Activated CD8-positive, alpha-beta memory T cell treated with anti-CD3 and anti-CD28 coated beads for 1 hour (primary cell): ENCODE measurements at places on chromosomes 2 and 18.
A peak's percentile ranks its signal among the peaks of the same experiment; 100 is the strongest.

- DNase-seq: no peak
Measured at GRCh38 chr18:12046751-12047335, 46.8 kb upstream of the ANKRD62 start.

- DNase-seq: no peak
Measured at GRCh38 chr18:23929362-23929930, 85.1 kb upstream of the TTC39C start.

- DNase-seq: no peak
Measured at GRCh38 chr18:27121108-27121507, 64.0 kb downstream of the CHST9 start.

GRCh38 chr2:118918017-118918416, 24.0 kb upstream of the MARCO start:
- no peak for DNase-seq

DNA sequence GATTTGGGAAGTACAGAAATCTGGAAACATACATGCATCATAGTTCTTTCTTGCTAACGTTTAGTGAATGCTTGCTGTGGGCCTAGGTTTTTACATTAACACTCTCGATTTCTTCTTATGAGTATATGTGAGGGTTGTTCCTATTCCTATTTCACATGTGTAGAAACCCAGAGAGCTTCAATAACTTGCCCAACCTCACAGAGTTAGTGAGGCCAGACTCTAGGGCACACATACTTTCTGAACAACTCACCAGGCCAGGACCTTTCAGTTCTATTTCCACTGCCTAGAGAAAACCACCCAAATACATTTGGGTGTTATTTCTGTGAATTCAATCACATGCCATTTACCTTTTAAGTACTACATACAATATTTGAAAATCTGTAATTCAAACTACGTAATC, 8.2 kb upstream of the KCTD1 start:
- no peak for DNase-seq

DNA sequence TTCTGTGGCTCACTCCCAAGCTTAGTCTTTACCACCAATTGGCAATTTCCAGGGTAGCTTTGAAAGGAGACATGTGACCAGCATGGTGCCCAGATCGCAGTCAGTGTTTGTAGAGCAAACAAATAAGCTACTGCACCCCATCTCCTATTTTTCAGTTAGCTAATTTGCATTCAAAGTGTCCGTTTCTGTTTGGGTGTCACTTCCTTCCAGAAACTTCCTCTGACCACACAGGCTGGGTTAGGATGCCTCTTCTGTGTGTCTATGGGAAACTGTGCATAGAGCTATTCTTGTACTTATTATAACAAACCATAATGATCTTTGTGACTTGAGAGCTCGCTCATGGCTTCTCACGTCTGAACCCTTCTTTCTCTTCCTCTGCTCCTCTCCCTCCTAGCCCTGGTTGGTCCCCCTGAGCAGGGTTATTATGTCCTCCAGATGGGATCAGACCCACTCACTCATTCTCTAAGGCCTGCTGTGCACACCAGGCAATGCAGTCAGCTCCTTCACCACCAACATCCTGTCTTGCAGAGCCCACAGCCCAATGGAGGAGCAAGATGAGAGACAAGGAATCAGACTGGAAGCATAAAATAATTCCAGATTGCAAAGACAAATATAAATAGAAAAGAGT, 101.2 kb upstream of the ALK start:
- no peak for DNase-seq

DNA sequence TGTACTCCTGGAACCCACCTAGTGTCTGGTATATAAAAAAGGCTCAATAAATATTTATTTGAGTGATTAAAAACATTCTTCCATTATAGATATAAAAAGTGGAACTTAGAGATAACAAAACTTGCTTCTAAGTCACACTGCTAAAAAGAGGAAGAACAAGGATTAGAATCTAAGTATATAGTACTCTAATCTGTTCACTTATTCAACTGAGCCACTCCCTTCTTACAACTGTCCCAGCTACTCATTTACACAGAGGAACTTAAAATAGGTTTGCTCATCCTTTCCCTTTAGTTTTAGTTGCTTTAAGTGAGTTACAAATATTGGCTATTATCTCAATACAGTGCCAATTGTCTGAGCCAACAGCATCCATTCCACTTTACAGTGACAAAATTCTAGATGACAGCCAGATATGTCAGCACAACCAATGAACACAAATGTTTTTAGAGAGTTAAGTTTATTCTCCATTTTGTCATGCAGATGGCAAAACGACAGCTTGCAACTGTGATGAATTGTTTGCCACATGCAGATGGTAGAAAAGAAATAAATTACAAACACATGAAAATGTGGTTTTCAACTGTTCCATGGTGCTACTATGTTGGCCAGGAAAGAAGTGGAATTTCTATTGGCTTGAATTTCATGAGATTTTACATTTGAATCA, 280.7 kb upstream of the ZC3H15 start:
- no peak for DNase-seq

GRCh38 chr18:69326094-69326493, 74.6 kb upstream of the DOK6 start:
- no peak for DNase-seq

- DNase-seq: no peak
Measured at GRCh38 chr2:54457323-54458023, 1.3 kb downstream of the SPTBN1 start.

DNA sequence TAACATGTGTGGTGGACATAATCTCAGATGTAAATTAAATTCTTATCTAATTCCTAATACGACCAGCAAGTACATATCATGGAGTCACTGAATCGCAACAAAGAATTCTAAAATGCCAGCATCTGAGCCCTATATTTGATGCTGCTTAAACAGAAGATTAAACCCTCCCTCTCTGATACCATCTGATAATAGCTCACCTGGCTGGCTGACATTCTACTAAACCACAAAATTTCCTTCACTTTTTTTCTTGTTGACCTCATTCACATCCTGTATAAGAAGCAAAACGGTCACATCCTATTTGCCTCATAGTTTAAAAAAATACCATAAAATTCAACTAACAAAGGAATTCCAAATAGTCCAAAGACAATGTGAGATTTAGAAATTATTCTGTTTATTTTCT, 371.6 kb upstream of the SLC8A1 start:
- no peak for DNase-seq

GRCh38 chr2:194105358-194105757, 1551.7 kb upstream of the SLC39A10 start:
- DNase-seq: no peak

DNA sequence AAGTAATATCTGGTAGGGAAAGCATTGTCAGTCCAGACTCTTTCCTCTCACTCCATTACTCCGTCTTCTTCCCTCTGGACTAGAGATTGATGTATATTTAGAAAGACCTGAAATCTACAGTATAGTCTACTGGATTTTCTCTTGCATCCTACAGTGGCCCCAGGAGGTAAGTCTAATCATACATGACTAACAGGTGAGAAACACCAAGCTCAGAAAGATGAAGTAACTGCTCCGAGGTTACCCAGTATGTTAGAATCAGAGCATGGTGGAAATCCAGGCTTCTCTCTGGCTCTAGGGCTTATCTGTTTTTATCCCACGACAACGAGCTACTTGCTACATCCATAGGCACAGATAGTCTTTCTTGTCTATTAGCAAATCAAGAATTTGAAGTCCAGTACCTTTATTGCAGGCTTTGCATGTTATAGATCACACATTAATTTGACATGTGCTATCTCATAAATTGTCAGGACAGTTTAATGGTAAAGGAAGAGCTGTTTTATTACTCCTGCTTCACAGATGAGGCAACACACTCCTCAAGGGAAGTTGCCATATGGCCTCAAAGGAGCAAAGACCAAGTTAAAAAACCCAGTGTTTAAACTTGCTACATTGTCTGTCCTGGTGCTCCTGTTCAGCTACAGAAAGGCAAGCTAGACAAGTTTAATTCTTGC, 484.3 kb downstream of the THSD7B start:
- no peak for DNase-seq

DNA sequence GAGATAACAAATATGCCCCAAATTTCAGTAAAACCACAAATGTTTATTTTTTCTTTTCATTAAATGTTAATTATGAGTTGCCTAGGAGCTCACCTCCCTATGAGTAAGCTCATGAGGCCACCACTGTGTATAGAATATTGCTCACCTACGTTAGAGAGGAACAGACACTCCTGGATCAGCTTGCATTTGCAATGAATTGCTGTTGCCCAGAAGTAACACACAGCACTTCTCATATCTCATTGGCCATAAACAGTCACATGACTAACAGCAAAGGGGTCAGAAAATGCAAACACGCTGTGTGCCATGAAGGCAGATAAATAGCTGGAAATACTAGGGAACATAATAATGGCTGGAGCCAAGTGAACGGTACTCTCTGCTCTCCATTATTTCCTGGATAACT, 89.0 kb upstream of the GALNT5 start:
- DNase-seq: no peak

DNA sequence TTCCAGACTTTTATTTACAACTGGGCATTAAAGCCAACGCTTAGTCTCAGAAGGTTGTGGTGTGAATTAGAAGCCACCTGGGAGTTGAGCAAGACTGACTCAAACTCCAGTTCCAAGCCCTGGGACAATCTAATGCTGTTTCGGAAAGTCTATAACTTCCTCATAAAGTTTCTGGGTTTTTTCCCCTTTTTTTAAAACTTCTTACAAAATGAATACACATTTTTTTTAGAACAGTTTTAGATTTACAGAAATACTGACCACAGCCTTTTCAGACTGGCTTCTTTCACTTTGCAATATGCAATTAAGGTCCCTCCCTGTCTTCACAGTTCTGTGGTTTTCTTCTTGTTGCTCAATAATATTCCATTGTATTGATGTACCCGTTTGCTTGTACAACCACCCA, 115.9 kb upstream of the TWIST2 start:
- DNase-seq: no peak

DNA sequence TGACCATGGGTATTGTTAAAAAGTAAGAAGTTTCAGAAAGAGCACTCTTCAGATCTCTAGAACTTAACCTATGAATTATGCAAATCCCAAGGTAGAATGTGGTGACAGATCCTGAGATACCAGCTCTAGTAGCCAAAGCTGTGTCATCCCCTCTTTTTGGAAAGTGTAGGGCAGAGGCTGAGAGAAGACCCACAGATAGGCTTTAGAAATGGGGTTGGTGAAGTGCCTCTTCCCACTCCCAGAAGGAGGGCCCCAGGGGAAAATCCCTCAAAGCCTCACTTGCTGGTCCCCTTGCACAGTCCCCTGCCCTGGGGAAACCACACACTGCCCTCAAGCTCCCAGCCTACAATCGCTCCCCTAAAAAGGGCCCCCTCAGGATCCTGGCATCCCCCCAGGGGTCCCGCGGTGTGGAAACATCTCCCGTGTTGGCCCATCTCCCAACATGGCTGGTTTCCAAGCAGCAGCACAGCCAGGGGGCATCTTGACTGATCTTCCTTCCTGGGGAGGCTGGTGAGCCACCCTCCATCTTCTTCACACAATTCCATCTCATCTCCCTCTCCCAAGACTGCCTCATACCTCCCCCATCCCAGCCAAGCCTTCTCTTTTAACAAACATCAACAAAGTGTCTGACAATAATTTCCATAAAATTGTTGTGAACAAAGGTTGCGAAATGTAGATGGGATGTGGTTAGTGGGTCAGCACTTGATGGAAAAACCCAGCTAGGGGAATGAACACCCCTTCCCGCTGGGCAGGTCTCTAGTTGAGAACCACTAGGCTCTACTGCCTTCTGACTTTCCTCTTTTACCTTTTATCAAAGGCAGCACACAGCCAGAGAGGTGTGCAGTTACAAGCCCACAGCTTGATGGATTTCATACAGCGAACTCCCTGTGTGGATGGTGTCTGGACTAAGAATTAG, 25.1 kb downstream of the MAL start:
- no peak for DNase-seq

- DNase-seq: no peak
Measured at GRCh38 chr2:401019-401679, 113.3 kb upstream of the ALKAL2 start.

GRCh38 chr18:67672716-67673115, 156.2 kb upstream of the DSEL start:
- no peak for DNase-seq

DNA sequence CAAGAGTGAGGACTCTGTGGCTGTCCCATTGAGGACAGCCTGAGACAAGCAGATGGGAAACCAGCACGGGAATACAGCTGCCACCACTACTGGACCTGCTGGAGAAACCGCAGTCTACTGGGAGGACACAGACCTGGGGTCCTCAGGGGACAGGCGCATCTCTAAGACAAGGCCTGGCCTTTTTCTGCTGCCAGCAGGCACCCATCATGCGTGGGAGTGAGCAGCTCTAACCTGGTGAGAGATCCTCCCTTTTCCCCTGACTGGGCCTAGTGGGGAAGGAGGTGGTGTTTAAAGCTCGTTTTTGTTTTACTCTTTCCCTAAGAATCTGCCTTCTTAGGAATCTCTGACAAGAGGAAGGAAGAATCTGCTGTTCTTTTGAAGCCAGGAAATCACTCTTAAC, 36.6 kb downstream of the CYRIA start:
- DNase-seq: no peak

DNA sequence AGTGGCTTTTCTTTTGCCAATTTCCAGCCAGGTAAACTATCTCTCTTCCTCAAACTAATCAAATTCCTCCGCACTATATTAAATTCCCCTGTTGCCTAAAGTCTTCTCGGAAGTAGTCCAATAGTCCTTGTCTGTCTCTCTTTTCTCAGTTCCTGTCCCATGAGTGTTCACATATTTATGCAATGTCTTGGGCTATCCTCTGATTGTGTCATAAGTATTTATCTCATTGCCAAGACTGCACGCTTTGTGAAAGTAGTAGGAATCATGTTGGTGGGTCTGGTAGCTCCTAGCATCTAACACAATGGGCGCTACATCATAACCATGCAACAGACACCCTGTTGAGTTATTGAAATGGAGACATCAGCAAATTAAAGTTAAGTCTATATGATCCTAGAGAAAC, 59.9 kb upstream of the POU3F3 start:
- DNase-seq: no peak

DNA sequence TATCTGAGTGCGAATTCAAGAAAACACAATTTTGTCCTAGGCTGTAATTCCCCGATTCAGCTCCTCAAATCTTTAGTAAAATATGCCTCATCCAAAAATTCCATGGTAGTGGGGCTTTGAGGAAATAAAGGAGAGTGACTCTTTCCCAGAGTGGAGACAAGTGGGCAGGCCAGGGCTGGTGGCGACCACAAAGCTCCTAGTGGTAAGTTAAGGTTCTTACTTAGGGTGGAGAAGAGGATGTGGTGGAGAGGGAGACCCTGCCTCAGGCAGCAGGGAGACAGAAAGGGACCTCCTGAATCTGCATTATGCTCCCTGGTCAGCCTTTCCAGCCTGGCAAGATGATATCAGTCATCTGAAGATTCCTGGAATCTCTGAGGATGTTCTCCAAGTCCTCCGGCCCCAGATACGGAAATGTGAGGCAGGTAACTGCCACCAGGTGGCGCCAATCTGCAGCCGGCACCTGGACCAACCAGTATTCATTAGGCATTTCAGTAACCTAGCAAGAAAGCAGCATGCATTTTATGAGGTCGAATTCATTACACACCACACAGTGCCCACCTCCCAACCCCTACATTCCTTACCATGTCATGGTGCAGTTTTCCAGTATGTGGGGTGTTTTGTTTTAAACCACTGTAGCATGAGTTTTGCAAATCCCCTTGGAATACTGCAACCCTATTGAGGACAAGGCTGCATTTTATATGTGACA, 106.4 kb downstream of the POLE4 start:
- DNase-seq: peak; percentile 28

GRCh38 chr2:217307023-217307422, 447.2 kb upstream of the TNP1 start:
- DNase-seq: no peak

GRCh38 chr2:60482222-60482621, 71.2 kb downstream of the BCL11A start:
- DNase-seq: no peak
